Stimulated activated CD4-positive, alpha-beta T cell treated with anti-CD3 and anti-CD28 coated beads, Interleukin-1b, Interleukin-23, amount 100 ng/mL, for 4 hours (primary cell): ENCODE measurements at places on chromosomes 1 and 21.

GRCh38 chr1:4585216-4585615 is 69.2 kb upstream of the AJAP1 start:
- no peak for DNase-seq

- no peak for DNase-seq
These were observed 23.9 kb upstream of the KCNE1 start for GRCh38 chr21:34535886-34536285.

DNA sequence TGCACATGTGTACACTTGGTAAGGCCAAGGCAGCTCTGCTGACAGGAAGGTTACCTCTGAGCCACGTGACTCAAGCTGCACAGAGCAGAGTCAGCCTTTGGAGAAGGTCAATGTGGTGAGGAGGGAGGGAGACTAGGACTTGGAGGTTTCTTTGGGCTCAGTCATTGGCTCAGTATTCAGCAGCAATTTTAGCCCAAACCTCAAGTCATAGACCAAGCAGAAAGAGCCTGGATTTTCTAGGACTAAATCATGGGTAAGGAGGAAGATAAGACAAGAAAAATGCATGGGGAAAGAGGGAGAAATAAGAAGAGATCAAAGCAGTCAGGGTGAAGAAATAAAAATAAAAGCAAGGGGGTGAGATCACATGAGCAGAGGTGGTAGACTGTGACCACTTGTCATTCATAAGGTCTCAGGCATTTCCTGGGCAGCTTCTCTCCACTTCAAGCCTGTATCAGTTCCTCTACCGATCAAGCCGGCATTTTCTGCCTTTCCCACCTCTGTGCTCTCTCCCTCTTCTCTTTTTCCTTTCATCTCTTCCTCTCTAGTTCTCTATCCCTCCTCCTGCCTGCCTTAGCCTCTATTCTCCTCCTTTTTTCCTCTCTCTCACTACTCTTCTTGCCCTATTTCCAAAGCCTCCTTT is 51.7 kb upstream of the DUSP10 start:
- no peak for DNase-seq

- no peak for DNase-seq
These were observed 4.6 kb downstream of the ALX3 start for GRCh38 chr1:110065841-110066240.

- no peak for DNase-seq
These were observed 124.6 kb upstream of the CAMK1G start for GRCh38 chr1:209458921-209459320.
